Motor neuron (in vitro differentiated cells): ENCODE measurements at places on chromosomes 3 and 15. TPM values are rescaled to one million over a fixed set of nuclear protein-coding genes. Genes with fewer than 3 reads are reported as not detected.
A peak's percentile ranks its signal among the peaks of the same experiment; 100 is the strongest.

DNA sequence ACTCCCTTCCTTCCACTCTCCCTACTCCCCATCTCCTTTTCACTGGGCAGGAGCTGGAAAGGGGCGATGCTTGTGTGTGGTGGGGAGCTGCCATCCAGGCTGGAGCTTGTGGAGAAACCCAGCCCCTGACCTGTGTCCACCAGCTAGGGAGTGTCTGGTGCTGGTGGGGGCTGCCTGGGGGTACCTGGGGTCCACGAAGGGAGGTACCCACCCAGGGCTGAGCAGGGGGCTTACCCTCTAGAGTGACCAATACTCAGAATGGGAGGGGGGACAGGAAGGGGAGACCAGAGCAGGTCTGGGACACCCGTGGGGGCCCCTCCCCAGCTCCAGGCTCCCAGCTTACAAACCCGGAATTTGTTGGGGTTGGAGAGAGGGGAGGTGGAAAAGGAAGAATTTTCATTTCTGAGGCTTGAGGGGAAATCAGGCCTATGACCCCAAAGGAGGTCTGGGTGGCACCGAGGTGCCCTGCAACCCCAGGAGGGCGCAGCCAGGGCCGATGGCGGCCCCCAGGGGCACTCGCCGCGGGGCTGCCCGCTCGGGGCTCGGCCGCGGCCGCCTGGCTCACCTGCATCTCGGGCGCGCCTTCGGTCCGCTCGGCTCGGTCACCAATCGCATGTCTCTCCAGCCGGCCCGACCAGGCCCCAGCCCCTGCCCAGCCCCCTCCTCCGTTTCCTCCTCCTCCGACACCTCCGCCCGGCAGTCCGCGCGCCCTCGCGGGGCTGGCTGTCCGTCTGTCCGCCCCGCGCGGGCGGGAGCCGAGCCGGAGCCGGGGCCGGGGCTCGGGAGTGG is 773 bp downstream of the LINGO1 start:
- no peak for ATAC-seq

DNA sequence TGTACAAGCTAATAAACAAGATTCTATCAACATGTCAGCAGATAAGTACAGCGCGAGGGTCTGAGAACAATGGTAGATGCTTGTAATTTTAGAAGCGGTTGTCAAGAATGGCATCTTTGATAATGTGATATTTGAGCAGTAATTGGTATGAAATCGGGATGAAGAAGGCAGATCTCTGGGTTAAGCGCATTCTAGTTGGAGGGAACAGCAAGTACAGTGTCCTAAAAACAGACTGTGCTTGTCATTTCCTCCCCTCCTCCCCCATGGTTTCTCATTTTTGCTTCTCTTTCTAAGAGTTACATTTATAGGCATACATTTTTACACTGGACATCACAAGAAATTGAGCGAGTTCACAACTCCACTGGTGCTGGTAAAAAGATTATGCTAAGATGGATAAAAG is 23.3 kb downstream of the TGFBR2 start:
- ATAC-seq: no peak

- ATAC-seq: no peak
These were observed 14.1 kb downstream of the FXR1 start for GRCh38 chr3:180926526-180926925.

GRCh38 chr15:57393061-57393460 is 16.8 kb downstream of the CGNL1 start:
- ATAC-seq: no peak

DNA sequence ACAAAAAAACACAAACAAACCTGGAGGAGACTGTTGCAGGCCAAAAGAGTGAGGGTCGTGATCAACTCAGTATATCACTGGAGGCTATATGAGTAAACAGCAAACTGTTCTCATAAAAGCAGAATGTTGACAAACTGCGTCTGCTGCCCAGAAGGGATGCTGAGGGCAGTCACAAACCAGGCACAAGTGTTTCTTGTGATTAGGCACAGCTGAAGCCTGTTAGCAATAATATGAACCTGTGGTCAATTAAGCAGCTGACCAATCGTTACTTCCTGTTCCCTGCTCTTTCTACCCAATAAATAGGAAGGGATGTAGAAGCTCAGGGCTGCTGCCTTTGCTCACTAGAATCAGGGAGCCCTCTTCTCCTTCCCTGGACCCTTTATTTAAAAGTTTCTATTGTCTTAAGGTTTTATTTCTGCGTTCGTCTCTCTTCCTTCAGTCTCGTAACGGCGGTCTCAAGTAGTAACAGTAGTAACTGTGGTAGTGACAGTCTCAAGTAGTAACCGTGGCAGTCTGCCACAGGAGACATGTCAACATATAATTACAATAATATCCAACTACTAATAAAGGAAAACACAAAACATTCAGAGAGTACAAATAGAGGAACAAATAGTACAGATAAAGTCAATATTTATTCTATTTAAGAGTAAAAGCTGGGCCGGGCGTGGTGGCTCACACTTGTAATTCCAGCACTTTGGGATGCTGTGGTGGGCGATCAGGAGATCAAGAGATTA is 698.4 kb upstream of the CCDC54 start:
- no peak for ATAC-seq

The GOLGA6L4 gene
- 1.1 and 1.3 TPM in 2 replicates for total RNA-seq

The MORC1 gene
- not detected in 2 replicates for total RNA-seq

DNA sequence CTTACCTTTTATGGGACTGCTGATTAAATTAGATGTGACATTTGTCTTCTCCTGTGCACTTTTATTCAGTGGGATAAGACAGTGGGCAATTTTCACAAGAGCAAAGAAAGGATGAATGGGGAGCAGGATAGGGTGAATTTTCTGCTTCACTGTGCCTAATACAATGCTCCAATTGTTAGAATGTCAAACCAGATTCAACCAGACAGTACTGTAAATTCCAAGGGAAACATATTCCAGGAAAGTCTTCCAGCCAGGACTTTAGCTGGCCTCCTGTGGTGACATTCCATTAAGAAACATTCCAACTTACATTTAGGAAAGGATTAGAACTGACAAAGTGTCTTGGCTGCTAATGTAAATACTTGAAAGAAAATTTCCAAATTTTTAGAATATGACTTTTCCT is 100.1 kb upstream of the PROK2 start:
- ATAC-seq: peak; percentile 81

The CCDC9B gene
- 0.90 and 1.2 TPM in 2 replicates for total RNA-seq

GRCh38 chr3:9110316-9110715 is 139.1 kb downstream of the SRGAP3 start:
- ATAC-seq: no peak

DNA sequence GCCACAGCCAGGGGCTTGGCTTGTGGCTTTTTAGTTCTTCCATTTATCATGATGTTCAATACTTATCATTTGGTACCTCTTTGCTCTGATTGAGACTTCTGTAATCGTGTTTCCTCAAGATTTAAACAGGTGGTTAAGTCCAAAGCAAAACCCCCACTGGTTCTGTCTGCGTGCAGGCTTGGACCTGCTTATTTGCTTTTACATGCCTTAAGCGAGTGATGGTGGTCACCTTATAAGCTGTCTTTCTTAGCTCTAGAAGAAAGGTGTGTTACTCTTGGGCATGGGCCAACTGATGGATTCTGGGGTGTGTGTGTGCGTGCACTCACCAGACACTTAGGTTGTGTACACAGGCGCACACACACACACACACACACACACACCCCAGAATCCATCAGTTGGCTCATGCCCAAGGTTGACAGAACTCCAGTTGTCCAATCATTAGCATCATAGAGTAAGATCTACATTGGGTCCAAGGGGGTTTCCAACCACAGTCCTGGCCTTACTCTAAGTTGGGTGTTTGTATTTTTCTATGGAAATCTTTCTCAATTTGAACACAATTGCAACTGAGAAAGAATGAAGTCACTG is 1.2 kb downstream of the MYZAP start:
- no peak for ATAC-seq

DNA sequence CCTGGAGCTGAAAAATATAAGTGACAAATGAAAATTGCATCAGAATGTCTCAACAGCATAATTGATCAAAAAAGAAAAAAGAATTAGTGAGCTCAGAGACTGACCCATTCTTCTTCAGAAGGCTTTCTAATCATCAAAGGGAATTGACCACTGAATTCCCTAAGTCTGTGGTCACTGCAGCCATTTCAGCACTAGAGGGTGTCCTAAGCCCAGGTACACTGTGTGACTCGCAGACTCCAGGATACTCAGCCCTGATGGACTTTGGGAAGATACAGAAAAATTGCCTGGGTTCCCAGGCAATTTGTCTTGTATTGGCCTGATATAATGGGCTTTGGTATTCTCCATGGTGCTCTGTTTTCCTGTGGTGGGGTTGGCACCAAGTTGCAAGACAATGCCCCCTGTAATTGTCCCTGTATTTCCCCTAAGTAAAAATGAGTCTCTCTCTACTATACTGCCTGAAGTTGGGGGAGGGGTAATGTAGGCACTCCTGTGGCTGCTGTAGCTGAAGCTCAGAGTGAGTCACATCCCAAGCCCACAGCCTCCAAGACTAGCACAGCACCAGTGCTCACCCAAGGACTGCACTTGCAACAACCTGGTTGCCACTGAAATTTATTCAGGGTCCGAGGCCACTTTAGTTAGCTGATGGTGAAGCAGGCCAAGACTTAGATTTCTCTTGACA is 256.0 kb upstream of the STAC start:
- peak; percentile 93 for ATAC-seq

The CCR8 gene
- 0.35 TPM in 1 of 2 replicates, not detected in the other for total RNA-seq

The ADAM10 gene
- total RNA-seq: 105 and 114 TPM in 2 replicates

GRCh38 chr15:67100801-67101581 is 35.6 kb downstream of the SMAD3 start:
- peak; percentile 39 for ATAC-seq

DNA sequence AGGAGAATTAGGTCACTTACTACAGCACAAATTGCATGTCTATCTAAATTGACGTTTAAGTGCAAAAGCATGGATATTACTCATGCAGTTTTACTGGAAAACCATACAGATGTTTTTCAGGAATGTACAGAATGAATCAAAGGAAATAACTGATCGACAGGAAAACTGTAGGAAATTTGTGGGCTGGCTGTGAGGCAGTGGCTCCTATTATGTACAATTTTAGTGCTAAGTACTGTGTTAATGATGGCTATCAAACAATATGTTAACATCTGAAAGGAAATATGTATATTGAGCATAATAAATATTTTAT is 6.9 kb downstream of the NUDT16 start:
- ATAC-seq: no peak

GRCh38 chr3:31713816-31714215 is 181.1 kb downstream of the STT3B start:
- no peak for ATAC-seq

GRCh38 chr3:153274561-153274960 is 112.5 kb downstream of the RAP2B start:
- ATAC-seq: no peak

The MESP2 gene
- 0.18 and 0.25 TPM in 2 replicates for total RNA-seq

- no peak for ATAC-seq
These were observed 32.1 kb upstream of the HEG1 start for GRCh38 chr3:125087768-125088391.

- ATAC-seq: no peak
These were observed 246.7 kb downstream of the SHOX2 start for GRCh38 chr3:157859541-157859940.

- no peak for ATAC-seq
These were observed 207.7 kb downstream of the NAALADL2 start for GRCh38 chr3:175066617-175067415.

- no peak for ATAC-seq
These were observed 25.8 kb upstream of the TGM5 start for GRCh38 chr15:43292375-43293078.

DNA sequence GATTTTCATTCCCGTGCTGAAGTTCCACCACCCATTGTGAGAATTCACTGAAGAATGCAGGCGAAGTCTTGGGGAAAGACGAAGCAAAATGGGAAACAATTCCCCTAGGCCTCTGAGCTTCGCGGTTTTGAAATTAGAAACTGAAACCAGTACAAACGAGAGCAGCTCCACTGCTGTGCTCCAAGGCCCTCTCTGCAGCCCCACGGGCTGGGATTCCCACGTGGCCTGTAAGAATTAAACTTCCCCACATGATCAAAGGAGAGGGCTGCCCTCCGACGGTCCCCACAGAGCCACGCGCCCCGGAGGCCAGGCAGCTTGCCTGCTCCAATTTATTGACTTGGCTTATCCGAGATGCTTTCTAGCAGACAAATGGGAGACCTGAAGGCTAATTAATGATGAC is 144.0 kb downstream of the GREM1 start:
- ATAC-seq: peak; percentile 100

GRCh38 chr15:100928632-100929280 is 9.6 kb downstream of the LRRK1 start:
- ATAC-seq: no peak

DNA sequence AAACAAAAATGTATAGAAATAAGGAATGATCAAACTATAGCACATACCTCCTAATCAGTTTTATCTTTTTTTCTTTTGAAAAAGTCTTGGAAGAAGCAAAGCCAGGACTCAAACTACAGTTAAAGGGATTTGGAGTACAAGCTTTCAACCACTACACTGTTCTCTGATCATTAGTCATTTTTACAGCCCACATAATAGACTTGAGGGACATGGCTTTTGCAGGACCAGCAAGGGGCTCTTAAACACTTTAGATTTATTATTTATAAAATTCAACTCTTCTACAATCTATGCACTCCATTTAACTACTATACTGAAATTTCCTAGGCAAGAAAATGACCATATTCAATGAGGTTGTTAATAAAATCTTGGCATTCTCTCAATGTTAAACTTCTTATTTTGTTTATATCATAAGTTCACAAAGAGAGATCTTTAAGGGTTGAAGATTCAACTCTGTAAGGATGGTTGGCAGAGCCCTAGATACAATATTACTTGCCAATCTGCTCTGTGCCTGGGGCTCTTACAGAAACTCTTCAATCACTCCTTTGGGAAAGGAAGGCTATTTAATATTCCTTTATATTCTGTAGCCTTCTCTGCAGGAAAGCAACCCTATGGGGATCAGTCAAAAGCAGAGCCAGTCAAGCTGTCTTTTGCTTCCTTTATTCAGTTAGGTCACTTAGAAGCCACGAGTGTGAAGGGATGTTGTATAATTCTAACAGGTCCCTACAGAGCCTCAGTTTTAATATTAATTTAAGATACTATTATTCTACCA is 557.7 kb upstream of the SGO1 start:
- no peak for ATAC-seq

GRCh38 chr15:98813951-98814350 is 165.6 kb downstream of the IGF1R start:
- no peak for ATAC-seq

- ATAC-seq: peak; percentile 72
These were observed at the start of gene FGF12 for GRCh38 chr3:192727032-192727847. Gene FGF12, minus strand, starts transcription at chr3:192727541.
